Immature natural killer cell (primary cell): ENCODE measurements at places on chromosomes 5 and 9. TPM values are rescaled to one million over a fixed set of nuclear protein-coding genes. Genes with fewer than 3 reads are reported as not detected.

GRCh38 chr5:1765141-1765879, 34.3 kb downstream of the MRPL36 start:
- H3K4me1 ChIP-seq, result no peaks in the 10 kb centered on the region
- no peaks in the 10 kb centered on the region for H3K36me3 ChIP-seq
- no peak overlapping the region for H3K4me3 ChIP-seq
- DNase-seq, result no peak

DNA sequence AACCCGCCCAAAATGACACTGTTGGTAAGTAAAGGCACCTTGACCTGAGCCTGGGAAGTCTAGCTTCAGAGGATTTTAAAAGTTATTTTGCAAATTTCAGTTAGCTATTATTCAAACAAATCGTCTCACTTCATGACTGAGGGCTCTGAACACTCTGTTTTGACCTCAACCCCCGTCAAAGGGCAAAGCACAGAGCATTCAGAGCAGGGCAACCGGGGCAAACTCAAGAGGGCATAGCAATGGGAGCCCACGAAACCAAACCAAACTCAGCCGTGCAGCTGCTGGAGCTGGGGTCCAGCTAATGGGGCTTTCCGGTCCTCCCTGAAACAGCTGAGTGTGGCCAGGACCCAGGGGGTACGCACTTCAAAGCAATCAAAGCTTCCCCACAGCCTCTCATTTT, 1.6 kb downstream of the C9 start:
- H3K4me1 ChIP-seq, result no peaks in the 10 kb centered on the region
- no peaks in the 10 kb centered on the region for H3K36me3 ChIP-seq
- no peak overlapping the region for H3K4me3 ChIP-seq
- H3K27me3 ChIP-seq, result no peaks in the 10 kb centered on the region

- DNase-seq, result no peak
- H3K4me1 ChIP-seq, result no peaks in the 10 kb centered on the region
- H3K27ac ChIP-seq, result no peak overlapping the region
Measured at GRCh38 chr5:133311176-133311575, 259.4 kb downstream of the HSPA4 start.

Gene C8G
- 5.1 TPM for polyA plus RNA-seq

Gene TRAF2
- 7.6 TPM for polyA plus RNA-seq

Gene SPINK5
- not detected for polyA plus RNA-seq
